Activated T-cell treated with anti-CD3 and anti-CD28 coated beads, Interleukin-2, amount 50 U/mL, for 1 hour (primary cell): ENCODE measurements at places on chromosomes 3 and 15.

DNA sequence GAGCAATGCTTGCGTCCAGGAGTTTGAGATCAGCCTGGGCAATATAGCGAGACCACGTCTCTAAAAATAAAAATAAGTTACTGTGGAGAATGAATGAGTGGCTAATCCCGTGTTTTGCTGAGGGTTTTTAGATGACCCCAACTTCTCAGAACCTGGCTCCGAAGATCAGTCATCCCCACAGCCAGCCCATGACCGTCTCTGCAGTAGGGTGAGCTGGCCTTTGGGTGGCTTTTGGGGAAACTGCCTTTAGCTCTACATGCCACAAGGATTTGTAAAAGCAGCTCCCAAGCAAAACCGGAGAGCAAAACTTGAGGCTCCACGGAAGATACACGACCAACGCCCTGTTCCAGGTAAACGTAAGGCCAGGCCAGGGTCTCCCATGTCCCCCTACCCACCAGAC lies 39.2 kb upstream of the TFRC start:
- no peak for DNase-seq

DNA sequence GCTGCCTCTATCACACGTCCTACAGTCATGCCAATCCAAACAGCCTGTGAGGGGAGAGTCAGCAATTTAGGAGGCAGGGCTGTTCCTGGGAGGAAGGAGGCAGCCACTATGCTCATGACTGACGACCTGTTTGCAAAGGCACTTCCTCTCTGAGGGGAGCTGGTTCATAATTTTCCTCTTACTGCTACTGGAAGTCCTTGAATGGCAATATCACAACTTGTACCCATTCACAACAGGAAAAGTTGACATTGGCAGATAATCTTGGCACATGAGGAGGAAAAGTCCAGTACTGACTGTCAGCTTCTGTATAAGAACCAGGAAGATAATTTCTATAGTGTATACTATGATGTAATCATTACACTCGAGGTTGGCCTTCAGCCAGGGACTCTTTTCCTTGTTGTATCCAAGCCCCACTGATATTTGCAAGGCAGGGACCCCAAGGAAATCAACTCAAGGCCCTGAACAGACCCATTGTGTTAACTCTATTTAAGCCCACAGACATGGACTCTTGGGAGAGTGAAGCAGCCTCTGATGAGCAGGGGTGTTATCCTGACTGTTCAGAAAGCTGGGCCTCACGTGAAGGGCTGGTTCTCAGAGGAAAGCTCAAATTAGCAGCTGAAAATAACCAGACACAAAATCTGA lies 267.3 kb upstream of the ADAMTS9 start:
- DNase-seq: no peak

DNA sequence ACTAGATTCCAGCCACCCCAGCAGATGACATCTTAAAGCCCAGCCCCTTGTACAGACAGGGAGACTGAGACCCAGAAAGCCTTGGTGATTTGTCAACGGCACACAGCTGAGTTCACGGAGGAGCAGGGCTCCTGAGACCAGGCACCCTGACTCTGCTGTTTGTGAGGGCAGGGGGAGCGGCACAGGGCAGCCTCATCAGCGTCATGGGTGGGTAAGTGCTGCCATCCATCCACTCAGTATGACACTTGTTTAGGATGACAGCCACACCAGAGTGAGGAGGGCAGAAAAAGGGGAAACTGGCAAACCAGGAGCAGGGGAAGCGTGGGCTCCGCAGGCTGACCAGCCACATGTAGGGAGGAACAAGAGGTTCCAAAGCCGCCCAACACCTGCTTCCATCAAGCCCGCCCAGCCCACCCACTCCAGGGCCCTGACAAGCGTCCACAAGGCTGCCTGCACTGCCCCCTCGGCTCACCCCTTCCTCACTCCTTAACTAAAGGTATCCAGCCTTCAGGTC lies 19.9 kb downstream of the RBPMS2 start:
- DNase-seq: no peak

DNA sequence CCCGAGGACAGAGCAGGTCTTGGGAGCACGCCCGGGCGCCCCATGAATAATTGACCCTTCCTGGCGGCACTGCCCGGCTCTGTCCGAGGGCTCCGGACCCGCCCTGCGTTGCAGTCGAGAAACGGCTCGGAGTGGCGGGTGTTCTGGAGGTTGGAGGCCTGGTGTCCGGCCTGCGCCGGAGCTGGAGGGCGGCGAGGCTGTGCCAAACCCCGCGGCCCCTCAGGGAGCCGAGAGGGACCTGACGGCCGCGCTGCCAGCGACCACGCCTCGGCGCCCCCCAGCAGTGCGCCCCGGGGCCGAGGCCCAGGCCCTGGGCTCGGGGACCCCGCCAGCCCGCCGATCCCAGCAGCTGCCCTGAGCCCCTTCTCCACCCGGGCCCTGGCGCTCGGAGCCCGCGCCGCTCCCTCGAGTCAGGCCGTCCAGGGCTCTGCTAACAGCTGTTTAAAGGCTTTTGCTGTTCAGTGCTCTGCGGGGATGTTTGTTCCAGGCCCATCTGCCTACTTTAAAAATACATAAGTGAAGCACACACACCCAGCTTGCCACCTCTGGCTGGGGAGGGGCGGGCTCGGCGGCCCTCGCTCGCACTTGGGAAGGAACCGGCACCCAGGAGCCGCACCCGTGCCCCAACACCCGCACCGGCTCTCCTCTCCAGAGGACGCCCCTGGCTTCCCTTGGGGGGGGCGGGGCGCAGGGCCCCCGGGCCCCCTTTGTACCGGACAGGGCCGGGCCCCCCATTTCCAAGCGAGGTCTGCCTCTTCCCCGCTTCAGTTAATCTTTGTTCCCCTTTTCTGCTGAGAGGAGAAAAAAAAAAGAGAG lies 730 bp upstream of the ZNF710 start:
- DNase-seq: no peak

- DNase-seq: no peak
These were observed 70.4 kb downstream of the CBLB start for GRCh38 chr3:105798381-105798934.

GRCh38 chr3:181555681-181556080 lies 156.0 kb upstream of the SOX2 start:
- DNase-seq: no peak

DNA sequence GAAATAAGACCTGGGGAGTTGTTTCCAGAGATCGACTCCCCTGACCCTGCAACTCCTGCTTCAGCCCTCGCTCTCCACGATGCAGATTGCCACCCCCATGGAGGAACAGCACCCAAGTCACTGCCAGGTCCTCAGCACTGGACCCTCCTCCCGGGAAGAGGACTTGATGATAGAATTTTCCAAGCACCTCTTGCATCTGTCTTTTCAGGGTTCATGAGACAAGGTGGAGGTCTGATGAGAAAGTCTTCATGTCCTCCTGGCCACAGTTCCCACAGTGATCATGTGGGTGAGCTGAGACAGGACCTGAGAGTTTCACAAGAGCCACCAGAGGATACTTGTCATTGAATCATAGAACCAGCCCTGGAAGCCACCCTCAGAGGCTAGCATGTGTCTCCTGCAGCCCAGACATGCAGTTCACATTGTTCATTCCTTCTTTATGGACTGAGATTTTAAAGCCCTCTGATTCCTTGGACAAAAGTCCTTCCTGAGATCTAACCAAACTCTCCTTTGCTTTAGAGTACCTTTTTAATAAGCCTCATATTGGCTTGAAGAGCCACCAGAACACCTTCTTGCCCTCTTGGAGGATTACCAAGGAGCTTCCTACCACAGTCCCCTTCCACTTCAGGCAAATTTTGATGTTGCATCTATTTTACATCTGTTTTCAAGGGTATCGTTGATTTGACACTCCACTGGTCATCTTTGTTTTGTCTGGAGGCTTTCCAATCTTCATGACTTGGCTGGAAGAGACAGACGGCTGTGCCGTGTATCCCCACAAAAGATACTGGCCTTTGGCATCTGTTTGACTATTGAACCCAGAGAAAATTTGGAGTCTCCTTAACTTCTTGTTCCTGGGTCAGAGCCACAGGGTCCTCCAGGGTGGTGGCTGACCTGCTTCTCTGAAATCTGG lies 224.8 kb upstream of the BHLHE40 start:
- DNase-seq: no peak

- no peak for DNase-seq
These were observed 60.4 kb downstream of the CCNL1 start for GRCh38 chr3:157099326-157100095.

- DNase-seq: no peak
These were observed 36.0 kb upstream of the PPARG start for GRCh38 chr3:12252889-12253288.

GRCh38 chr3:52305926-52306325 lies 10.2 kb upstream of the DNAH1 start:
- DNase-seq: no peak

GRCh38 chr3:186427627-186428281 lies 65.7 kb upstream of the DGKG start:
- no peak for DNase-seq

DNA sequence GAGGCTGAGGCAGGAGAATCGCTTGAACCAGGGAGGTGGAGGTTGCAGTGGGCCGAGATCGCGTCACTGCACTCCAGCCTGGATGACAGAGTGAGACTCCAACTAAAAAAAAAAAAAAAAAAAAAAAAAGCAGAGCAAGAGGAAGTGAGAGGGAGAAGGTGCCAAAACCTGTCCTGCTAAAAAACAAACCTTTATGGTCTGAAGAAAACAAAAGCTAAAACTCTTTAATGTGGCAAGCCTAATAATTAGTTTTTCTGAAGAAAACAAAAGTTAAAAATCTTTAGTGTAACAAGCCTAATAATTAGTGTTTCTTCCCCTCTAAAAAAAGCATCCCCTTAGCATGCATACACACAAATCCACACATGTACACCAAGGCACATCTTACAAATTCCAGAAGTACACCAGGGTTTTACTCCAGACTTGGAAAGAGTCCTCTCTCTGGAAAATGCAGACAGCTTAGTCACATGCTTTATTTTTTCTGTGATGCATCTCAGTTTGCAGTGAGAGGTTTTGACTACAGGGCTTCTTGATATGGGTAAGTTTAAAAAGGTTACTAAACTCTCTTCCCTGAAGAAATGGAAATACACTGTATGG lies 65.9 kb downstream of the HACD2 start:
- DNase-seq: no peak

DNA sequence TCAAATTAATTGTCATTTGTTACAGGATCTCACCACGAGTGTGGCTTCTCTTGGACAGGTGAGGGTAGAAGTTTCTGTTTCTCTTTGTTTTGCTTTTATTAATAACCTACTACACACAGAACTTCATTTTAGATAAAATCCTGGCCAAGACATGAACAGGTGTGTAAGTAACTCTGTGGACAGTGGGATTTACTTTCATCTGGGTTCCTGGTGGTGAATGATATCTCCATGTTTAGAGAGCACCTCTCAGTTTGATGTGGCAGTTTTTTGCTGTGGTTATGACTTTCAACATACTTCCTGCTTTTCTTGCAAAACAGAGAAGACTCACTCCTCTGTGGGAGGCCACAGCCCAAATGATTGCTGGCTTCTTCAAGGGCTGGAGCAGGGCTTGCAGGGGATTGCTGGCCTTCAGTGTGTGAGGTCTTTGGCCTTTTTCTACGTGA lies 71.1 kb upstream of the XCR1 start:
- peak; percentile 40 for DNase-seq

DNA sequence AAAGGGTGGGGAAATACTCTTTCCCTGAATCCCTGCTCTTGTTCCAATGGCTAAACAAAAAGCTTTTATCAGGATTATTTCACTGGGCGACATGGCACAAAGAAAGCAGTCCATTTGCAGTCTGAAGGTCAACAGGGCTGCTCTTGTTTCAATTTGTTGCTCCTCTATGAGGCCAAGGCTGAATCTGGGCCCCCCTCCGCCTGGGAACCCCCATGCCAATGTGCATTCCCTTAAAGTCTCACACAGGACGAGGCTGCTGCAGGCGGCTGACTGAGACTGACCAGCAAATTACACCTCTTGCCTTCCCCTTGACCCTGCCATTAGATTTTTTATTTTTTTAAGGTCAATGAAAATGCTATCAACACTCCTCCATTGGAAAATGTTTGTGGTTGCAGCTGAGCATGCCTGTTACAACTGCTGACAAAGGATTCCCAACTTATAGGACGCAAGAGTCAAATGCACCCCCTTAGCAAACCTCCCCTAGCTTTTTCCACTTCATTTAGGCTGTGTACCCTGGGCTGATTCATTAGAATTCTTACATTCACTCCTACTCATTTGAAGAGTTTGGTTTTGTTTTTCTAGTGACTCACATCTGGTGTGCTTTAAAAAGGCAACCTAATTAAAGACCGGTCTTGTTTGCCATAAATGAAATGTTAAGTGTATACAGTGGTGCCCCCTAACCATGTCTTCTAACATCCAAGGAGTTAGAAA lies 60.8 kb upstream of the ARHGEF3 start:
- DNase-seq: no peak

DNA sequence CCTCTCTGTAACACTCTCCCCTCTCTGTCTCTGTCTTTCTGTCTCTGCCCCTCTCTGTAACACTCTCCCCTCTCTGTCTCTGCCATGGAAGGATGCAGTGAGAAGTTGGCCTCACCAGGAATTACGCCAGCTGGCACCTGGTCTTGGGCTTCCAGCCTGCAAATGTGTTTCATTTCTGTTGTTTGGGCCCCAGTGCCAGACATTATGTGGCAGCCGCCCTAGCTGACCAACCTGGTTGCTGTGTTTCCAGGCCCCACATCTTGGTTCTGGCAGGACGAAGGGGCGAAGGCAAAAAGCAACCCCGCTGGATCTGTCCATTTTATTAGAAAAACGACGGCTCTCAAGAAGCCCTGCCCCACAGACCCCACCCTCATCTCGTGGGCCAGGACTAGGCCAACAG lies 5.2 kb upstream of the ZXDC start:
- DNase-seq: no peak

- no peak for DNase-seq
These were observed 1.9 kb upstream of the TRIM71 start for GRCh38 chr3:32815841-32816438.

DNA sequence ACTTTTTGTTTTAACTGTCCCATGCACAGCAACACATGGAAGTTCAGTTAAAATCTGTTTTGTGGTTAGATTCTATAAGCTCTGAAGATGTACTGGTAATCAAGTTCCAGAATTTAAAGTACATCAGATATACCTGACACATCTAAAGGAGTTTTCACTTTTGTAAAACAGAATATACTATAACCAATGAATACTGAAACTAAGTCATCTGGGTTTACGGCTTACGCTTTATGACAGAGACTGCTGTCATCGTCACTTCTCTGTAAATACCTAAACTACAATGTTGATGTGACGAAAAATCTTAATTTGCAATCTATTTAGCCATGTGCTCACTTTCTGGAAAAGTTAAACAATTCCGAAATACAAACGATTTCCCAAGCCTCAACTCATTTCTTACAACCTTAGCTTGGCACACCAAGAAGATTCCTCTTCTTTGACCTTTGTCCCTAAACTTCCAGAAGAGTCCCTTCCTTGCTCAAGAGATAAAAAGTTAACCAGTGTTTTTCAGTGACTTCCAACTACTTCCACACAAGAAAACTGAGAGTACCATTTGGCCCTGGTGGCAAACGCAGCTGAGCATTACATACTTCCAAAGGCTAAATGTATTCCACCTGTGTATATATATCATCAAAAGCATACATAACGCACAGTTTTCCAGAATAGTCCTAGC lies 56.8 kb upstream of the NEK10 start:
- DNase-seq: no peak

DNA sequence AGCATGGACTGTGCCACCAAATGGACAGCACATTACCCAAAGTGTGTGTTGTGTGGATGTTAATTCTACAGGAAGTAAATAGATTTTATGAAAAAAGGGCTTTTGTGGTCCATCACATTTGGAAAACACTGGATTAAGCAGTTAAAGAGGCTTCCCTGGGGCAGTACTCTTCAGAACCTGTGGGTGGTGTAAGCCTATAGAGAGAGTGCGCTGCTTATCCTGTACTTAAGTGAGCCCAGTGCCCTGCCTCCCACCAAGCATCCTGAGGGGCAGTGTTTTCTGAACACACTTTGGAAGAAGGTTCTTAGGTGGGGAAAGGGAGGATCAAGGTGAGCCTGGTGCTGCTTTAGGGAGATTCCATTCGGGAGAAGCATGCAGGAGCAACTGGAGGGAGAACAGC lies 10.9 kb downstream of the TTLL3 start:
- no peak for DNase-seq
